COLO829 (cell line): ENCODE measurements at places on chromosomes 2 and 18.

DNA sequence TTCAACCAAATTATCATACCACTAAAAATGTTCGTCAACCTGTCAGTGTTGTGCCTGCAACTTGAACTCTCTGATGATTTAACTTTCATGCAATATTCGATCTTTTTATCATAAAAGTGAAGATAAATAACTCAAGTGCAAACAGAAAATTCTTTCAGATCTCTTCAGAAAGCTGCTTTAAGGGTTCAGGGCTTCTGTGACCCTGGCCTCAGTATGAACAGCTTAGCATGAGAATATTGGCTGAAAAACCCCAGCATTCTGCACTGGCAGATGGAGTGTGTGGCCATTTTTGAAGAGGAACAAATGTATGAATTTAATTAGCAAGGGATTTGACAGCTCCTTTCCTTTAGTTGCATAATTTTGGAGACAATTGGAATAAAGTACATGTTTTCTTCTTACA, 851.4 kb upstream of the SOX11 start:
- no peak for DNase-seq

DNA sequence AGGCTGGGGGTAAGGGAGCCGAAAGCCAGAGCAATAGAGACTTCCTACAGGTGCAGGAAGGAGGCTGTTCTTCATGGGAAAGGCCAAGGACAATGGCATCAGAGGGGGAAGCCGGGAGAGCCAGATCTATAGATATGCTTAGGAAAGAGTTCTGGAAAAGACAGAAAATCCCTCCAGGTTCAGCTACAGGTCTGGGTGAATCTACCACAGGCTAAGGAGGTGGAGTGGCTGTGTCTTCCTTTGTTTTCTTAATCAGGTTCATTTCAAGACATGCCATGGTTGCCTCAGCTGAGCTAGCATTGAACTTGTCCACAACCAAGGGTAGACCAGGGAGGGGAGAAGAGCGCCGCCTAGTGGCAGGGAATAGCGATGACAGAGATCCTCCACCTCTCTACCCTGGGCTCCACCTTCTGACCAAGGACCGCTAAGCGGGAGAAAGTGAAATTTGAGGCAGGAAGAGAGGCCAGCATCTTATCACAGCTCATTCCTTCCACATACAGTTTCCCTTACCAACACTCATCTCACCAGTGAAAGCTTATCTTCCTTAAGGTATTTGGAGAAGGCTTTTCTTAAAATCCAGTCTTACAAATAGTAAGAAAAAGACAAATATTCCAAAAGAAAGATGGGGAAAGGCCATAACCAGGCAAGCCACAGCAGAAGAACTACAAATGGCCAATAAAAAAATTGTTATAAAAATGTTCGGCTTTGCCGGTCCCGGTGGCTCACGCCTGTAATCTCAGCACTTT, 74.2 kb downstream of the VIT start:
- DNase-seq, result peak; percentile 84

DNA sequence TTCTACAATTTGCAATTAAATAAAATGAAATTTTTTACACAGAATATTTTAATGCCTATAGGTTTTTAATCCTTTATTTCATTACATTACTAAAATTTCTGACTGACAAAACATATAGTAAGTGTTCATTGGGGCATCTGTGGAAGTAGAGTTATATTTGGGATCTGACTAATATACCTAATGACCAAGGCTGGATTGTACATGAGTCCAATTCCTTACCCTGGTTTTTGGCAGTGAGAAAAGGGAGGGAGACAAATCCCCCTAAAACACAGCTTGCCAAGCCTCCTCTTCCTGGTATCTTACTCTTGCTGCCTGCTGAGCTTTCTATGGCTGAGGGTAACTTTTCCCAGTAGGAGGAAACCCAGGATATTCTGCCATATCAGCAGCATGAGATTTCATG, 149.4 kb upstream of the CDH20 start:
- DNase-seq, result no peak

- DNase-seq, result no peak
These were observed 7.9 kb upstream of the ZNF407 start for GRCh38 chr18:74589811-74590210.

GRCh38 chr2:128727404-128727803, 408.7 kb upstream of the HS6ST1 start:
- DNase-seq, result no peak

DNA sequence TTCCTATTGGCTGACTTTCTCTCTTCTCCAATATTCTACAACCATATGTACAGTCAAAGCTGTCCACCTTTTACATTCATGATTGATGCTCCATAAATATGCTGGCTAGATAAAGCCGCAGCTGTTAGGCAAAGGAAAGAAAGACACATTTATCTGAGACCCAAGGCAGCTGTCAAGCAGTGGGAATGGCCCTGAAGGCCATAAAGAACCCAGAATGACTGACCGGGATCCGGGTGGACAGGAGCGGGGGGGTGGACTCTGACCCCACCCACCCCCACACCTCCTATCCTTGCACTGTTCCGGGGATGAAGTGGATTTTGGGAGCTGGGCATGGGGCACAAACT, 116.4 kb downstream of the RTP5 start:
- no peak for DNase-seq

GRCh38 chr18:48721312-48721711, 182.5 kb downstream of the CTIF start:
- no peak for DNase-seq

DNA sequence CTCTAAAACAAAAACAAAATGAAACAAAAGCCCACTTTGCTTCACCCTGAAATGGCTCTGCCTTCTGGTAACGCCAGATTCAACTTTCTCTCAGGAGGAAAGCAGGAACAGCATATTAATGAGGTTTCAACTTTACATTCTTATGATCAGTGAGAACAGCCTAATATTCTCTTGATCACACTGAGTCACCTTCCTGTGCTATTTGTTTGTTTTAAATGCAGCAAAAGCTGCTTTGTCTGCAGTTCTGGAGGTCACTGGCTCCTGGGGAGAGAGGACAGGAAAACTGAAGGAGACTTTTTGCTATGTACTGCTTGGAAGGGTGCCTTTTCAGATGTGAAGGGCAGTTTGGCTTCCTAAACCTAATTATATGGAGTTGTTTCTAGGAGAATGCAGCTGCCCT, 48.1 kb downstream of the MAIP1 start:
- peak; percentile 68 for DNase-seq

DNA sequence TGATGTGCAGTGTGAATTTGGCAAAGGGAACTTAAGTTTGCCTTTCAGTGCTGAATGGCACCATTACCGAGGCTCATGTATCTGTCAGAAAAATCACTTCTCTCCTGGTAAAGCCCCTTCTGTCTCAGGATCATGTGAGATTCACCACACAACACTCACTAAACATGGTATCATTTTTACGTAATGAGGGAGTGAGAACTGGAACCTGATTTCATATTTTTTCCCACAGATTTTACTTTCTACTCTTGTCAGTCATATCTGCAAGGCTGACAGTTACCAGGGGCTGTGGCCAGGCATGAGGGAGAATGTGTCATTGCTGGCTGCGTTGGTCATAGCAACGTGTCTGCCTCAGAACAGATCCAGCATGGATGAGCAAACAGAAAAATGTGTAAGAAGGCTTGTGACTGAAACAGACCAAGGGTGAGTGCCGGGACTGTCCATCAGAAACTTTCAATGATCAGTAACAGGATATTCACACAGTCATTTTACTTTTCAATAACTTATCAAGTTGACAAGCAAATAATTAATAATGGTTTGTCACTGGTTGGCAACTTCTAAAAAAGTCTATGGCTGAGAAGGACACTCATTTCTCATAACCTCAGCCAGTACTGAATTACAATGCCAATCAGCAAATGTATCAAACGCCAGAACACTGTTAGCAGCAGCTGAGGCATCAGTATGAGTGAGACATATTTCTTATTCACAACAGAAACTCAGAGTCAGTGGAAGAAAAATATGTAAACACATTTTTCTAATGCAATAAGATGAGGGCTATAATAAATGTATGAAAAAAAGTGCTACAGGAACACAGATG, 100.5 kb downstream of the CDC42EP3 start:
- no peak for DNase-seq

DNA sequence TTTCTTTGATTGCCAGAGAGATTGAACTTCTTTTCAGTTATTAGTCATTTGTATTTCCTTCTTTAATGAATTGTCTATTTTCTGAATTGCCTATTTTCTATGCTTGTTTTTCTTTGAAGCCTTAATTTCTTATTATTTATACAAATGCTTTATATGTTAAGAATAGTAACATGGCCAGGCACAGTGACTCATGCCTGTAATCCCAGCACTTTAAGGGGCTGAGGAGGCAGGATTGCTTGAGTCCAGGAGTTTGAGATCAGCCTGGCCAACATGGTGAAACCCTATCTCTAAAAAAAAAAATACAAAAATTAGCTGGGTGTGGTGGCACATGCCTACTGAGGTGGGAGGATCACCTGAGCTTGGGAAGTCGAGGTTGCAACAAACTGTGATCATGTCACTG, 4.7 kb upstream of the RAB11FIP5 start:
- DNase-seq, result no peak

DNA sequence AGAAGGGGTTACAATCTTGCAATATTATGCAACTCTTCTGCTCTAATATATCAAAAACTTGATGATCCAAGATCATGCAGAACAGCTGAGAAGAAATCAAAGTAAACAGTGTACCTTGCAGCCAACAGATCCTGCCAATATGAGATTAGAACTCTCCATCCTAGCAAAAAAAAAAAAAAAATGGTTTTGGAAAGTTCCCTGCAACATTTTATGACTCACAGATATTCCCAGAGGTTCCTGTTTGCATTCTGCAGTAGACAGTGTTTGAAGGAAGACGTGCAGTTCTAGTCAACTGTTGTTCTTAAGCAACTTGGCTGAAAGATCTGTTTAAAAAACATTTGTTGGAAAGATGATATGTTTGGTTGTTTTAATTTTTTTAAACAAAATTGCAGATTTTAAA, 103.6 kb upstream of the WDR75 start:
- DNase-seq, result no peak

GRCh38 chr18:62399276-62399675, 74.2 kb downstream of the TNFRSF11A start:
- no peak for DNase-seq

GRCh38 chr18:44709307-44710126, 28.8 kb downstream of the SETBP1 start:
- DNase-seq, result no peak

DNA sequence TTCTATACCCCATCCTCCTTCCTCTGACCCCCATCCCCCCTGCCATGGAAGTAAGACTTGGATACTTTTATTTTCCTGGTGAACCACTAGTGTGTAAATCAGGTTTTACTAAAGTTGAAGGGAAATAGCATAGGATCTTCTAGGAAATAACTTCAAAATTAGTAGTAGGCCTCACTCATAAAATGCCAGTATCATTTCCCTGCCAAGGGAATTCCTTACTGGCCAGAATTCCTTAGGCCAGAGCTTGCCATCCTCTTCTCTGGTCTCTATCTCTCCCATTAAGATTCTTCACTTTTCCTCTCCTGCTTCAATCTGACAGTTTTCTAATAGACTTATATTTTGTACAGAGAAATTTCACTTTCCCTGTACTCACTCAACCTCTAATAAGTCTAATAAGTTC, 322.8 kb upstream of the TANK start:
- no peak for DNase-seq

DNA sequence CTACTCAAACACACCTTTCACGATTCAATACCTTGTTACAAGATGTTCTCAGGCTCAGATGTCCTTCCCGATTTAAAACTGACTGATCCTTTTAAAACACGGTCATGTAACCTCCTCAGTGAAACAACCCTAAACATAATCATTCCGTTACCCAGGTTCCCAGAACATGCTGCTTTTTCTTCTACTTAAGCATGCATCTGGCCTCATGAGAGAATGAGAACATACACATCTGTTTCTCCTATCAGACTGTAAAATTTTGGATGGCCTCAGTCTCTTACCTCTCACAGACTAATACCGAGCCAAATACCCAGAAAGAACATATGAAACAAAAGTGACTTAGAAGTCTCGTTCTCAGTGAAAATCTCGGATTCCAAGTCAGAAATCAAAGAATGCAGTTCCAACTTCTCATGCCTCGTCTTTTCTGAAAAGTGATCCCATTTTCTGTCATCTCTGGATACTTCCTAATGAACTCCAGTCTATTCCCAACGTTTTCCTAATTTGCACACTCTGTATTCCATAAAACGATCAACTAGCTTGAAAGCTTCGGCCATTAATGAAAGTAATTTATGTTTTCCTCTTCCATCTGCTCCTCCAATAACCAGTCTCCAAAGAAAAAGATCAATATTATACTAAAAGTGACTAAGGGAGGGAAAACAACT, 919 bp downstream of the SF3B1 start:
- no peak for DNase-seq

GRCh38 chr2:179449010-179449409, 184.4 kb upstream of the SESTD1 start:
- DNase-seq, result no peak

- no peak for DNase-seq
These were observed 29.8 kb downstream of the RNMT start for GRCh38 chr18:13756261-13756660.

DNA sequence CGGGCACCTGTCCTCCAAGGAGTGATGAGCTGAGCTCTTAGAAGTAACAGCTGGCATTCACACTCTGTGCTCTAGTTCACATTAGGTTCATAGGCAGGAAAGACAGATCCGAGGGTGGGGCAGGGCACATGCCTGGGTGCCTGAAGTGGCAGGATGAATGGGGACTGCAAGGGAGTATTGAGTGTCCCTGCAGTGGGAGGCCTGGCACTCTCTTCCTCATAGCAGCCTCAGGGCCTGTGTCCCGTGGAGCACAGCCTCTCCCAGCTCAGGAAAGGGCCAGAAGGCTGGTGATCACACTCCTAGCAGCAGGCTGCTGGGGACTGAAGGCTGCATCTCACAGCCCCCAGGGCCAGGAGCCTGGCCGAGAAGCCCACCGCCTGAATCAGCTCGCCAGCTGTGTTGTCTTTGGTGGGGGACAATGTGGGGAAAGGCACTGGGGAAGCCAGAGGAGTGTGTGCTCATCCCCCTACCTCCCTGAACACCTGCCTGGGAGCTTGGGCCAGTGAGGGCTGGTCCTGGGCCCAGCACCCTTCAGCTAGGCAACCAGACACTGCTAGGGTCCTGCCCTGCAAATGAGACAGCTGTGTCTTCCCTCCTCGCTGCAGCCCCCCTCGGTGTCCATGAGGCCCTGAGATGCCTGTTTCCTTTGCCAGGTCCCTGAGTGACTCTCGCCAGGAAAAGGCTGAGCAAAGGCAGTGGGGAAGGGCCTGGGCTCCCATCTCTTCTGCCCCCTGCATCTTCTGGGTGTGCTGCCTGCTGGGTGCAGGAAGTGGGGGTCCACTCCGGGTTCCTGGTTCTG, 48.2 kb upstream of the HS6ST1 start:
- no peak for DNase-seq
